DMS53 (cell line): ENCODE measurements at places on chromosomes 3 and 15.

DNA sequence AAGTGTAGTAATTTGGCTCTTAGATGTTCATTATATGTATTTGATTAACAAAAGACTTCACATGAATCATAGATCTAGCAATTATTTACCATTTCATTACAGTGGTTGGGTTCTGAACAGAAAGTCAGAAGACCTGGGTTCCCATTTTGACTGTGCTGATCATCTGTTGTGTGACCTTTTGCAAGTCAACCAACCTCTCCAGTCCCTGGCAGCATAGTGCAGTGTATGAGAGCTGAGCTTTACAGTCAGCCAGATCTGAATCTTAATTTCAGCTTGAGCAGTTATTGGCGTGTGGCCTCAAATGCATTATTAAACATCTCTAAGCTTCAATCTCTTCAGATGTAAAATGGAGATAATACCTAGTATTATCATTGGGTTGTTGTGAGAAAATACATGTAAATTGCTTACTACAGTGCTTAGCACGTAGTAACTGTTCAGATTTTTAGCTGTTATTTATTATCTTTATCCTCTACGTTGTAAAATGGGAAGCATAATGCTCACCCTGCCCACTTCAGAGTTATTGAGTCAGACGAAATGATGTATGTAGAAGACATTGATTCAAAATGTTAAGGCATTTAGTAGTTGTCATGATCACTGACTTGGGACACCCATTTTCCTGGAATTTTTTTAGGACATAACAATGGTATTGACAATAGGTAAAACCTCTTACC is 104.0 kb downstream of the KLHL25 start:
- no peak for DNase-seq

DNA sequence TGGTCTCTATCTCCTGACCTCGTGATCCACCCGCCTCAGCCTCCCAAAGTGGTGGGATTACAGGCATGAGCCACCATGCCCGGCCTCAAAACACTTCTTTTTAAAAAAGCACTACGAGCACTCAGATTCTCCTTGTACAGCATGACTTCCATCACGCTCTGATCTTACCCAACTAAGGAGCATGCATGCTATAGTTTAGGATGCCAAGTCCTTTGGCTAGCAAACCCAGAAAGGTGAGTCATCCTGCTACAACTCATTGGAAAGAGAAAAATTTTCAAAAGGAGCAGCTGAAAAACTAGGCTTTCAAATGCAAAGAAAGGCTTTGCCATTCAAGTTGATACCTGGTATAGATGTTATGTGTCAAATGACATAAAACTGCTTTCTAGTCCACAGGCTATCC is 70.3 kb upstream of the PRICKLE2 start:
- DNase-seq: no peak

DNA sequence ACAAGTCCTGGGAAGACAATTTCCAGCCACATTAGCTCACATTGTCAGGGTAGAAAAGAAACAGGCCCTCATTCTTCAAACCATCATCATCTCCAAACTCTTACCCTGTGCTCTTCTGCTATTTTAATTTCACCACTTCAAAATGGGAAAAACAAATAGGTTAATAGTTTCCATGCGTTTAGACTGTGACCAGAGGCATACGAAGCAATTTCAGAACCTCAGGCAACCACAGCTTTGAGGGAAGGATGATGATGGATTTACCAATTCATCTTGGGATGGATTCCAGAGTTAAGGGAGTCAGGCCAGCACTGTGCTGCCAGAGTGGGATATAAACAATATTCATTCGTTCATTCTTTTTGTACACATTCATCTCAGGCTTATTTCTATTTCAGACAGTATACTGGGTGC is 307.8 kb upstream of the TPRG1 start:
- DNase-seq: no peak

DNA sequence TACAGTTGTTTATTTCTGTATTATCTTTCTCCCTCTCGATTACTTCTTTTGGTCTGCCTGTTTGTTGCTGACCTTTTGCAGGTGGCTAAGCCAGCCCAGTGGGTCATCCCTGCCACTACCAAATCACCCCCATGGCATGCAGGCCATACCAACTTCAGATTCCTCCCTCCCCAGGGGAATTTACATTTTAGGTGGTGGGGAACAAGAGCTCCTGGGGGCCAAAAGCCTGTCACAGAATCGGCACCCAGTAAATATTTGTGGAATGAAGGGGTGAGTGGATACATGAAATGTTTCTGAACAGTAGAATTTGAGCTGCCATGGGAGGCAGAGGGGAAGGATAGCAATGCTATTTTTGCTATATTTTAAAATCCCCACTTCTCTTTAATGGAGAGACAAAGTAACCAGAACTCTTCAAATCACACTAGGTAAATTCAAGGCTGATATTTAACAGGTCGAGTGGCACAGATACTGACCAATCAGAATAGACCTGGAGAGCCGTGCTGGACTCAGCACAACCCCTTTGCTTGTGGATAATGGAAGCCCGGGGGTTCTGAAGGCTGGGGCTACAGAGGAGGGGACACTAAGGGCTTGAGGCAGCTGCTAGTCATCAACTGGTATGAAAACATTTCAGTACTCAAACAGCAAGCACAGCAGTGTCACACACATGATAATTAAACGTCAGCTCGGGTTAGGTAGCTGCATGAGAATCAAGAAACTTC is 54.3 kb upstream of the SMAD3 start:
- DNase-seq: no peak

GRCh38 chr3:10619989-10620832 is 114.8 kb upstream of the ATP2B2 start:
- DNase-seq: no peak

DNA sequence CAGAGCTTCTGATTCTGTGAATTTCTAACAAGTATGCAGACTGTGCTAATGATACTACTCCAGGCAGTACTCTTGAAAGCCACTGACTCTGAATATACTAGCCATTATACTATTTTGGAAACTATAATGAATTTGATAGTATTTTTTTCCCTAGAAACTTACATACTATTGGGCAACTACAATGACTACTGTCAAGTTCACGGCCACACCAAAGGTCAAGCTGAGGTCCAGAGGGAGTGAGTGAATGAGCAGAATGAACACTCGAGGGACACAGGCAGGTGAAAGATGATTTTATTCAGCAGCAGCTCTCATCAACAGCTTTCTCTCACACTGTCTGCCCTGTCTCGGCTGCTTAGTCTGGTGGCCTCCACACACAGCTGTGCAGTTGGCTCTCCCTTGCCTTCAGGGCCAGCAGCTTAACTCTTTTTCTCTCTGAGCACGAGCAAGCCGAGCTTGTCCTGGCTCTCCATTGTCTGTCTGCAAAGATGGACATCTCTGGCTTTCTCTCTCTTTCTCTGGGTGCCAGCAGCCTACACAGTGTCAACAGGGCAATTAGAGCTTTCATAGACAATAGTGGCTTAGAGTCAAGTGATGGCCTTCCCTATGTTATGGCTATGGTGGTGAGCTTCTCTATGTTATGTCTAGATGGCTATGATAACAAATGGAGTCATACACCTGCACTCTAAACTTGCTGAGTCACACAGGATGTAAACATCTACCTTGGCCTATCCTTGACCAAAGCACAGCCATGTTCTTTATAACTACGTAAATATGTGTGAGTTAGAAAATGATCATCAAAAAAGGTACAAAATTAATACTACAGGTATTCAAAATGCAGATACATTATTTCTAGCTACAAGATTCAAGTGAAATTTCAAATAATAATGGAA is 362.4 kb downstream of the CGGBP1 start:
- DNase-seq: peak; percentile 58
